ENCODE measurements at places on chromosomes 16 and 17. TPM values are rescaled to one million over a fixed set of nuclear protein-coding genes. Genes with fewer than 3 reads are reported as not detected.

The GJD3 gene
- total RNA-seq, result 1.4 TPM

The ZNF597 gene
- 0.99 TPM for total RNA-seq

The DNAH9 gene
- 0.07 TPM for total RNA-seq

The DPEP3 gene
- total RNA-seq, result not detected

The KRT25 gene
- not detected for total RNA-seq

The FAM20A gene
- not detected for total RNA-seq

The SLC16A13 gene
- 6.5 TPM for total RNA-seq

The WSCD1 gene
- 2.9 TPM for total RNA-seq

The SP6 gene
- 5.9 TPM for total RNA-seq

The CCDC47 gene
- total RNA-seq, result 149 TPM

The FSCN2 gene
- total RNA-seq, result 1.0 TPM

The LYRM9 gene
- total RNA-seq, result 1.7 TPM

The SDR42E1 gene
- total RNA-seq, result 1.6 TPM

The SLC5A10 gene
- total RNA-seq, result 0.21 TPM

The SYCE1L gene
- total RNA-seq, result 2.5 TPM

The CHST4 gene
- total RNA-seq, result not detected

The KRT12 gene
- not detected for total RNA-seq

The TMIGD1 gene
- not detected for total RNA-seq

The EXOC3L1 gene
- 0.18 TPM for total RNA-seq

The PRR29 gene
- 0.75 TPM for total RNA-seq

The PRAC2 gene
- total RNA-seq, result not detected

The NPTX1 gene
- total RNA-seq, result 210 TPM

The ZCCHC14 gene
- 8.8 TPM for total RNA-seq

The DBNDD1 gene
- 51.4 TPM for total RNA-seq

The PPM1E gene
- total RNA-seq, result 0.07 TPM

The ALG1 gene
- 37.8 TPM for total RNA-seq

The OR2C1 gene
- not detected for total RNA-seq

The C1QTNF8 gene
- not detected for total RNA-seq

The MPP2 gene
- 1.1 TPM for total RNA-seq

The ARSG gene
- total RNA-seq, result 1.3 TPM

The RDM1 gene
- total RNA-seq, result 2.4 TPM

The RCVRN gene
- not detected for total RNA-seq

The PRKCB gene
- total RNA-seq, result 0.15 TPM

The PLSCR3 gene
- 43.2 TPM for total RNA-seq

The CTRB1 gene
- total RNA-seq, result not detected

The KRTAP4-12 gene
- not detected for total RNA-seq

The ANKRD40CL gene
- total RNA-seq, result not detected

The CLEC18B gene
- 0.39 TPM for total RNA-seq

The RAI1 gene
- total RNA-seq, result 35.9 TPM

The IL17C gene
- total RNA-seq, result not detected

The LRRC37A gene
- 0.99 TPM for total RNA-seq

The C16orf96 gene
- total RNA-seq, result not detected

The CACNA1H gene
- 15.2 TPM for total RNA-seq

The CIBAR2 gene
- not detected for total RNA-seq

The AMZ2 gene
- total RNA-seq, result 114 TPM

The HS3ST3B1 gene
- 1.2 TPM for total RNA-seq

Data from A549 treated with Hydrocortisone at 1 μM for 4 hours (cell line).